ENCODE measurements at places on chromosomes 12 and 14.

- no peak for ATAC-seq
Observed at GRCh38 chr12:26378711-26379110, 183.3 kb downstream of the SSPN start.

DNA sequence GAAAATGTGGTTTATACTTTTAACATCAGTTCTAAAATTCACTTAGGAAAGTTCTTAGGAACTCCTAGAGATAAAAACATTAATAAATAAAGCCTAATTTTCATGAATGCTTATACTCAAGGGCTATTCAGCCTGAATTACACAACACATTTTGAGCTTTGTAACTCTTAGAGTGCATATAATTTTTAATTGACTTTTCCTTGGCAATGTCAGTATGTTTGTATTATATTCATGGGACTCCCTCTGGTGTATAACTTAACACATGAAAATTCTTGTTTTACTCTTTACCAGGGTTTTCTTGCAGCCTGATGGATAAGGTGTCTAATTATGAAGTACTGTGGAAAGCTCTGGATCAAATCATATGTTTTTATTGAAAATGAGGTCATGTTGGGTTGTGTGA is 150.6 kb upstream of the HMGA2 start:
- no peak for ATAC-seq

GRCh38 chr12:92650228-92650822 is 52.5 kb upstream of the PLEKHG7 start:
- ATAC-seq = no peak

GRCh38 chr12:21483531-21483930 is 17.9 kb downstream of the RECQL start:
- no peak for ATAC-seq

DNA sequence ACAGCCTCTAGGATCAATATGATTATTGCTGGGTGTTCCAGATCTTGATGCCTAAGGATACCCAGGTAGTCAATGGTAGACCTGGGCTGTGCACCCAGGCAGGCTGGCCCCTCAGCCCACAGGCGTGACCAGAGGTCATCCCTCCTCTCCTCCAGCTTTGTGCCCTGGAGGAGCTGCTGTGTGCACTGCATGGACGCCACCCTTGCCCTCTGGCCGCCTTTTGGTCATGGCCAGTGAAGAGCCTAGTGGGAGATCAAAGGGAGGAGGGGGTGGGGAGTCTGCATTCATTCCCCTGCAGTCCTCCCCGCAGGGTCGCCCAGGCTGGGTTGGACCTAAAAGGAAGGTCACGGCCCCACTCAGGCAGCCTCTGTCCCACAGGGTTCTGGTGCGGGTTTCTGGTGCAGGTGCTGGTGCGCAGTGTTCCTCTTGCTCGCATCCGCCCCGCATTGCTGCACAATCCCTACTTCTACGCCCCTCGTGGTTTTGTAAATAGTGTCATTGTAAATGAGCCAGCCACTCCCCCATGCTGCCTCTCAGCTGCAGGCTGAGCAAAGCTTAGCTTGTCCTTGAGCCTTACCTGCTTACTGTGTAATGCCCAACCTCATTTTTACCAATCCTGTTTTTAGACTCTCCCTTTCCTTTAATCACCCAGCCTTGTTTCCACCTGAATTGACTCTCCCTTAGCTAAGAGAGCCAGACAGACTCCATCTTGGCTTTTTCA is 55.3 kb downstream of the PSMA6 start:
- no peak for ATAC-seq

- ATAC-seq = no peak
Observed at GRCh38 chr12:131900397-131900796, 6.0 kb downstream of the ULK1 start.

- no peak for ATAC-seq
Observed at GRCh38 chr14:61569308-61569707, 126.0 kb upstream of the HIF1A start.

DNA sequence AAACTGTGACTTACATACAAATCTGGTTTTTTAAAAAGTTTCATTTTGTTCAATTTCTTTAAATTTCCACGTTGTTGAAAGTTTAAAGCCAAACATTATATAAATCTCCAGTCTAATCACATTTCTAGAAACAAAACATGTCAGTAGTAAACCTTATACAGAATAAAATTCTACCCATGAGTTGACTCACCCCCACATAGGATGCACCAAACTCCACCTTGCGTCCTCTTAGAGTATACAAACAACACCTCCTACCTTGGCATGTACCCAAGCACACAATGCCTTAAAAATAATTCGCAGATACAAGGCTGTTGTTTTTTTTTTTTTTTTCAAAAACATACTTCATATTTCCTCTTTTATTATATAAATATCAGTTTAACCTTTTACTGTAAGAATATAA is 3.3 kb downstream of the FBXL14 start:
- no peak for ATAC-seq

DNA sequence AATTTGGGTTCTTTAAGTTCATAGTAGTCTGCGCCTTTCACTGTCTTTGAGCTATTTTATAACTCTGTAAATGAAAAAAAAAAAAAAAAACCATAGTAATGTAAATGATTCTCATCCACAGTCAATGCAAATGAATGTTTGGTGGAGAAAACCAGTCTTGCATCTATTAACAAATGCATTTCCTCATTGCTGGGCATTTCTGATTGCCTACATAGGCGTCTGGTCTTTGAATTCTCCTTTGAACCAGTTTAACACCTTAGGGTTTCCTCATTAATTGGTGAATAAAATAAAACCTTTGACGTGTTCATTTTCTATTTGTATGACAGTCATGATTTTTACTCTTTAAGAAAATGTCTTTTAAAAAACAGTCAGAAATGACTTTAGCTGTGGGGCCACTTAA is 114.8 kb downstream of the C12orf75 start:
- ATAC-seq = no peak

GRCh38 chr12:47602325-47602724 is 103.5 kb downstream of the RPAP3 start:
- no peak for ATAC-seq

DNA sequence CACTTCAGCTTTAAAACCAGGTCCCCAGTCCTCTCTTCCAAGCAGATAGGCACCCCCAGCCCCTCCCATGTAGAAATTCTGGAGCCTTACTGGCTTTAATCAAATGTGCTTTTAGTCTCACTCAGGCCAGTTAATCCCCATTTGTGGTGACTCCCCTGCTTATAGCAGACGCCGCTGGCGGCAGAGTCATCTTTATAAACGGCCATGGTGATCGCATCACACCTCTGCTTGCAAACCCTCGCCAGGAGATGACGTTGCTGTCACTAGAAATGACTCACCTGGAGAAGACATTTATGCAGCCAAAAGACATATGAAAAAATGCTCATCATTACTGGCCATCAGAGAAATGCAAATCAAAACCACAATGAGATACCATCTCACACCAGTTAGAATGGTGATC is 369.3 kb downstream of the VRK1 start:
- ATAC-seq = peak; percentile 30

DNA sequence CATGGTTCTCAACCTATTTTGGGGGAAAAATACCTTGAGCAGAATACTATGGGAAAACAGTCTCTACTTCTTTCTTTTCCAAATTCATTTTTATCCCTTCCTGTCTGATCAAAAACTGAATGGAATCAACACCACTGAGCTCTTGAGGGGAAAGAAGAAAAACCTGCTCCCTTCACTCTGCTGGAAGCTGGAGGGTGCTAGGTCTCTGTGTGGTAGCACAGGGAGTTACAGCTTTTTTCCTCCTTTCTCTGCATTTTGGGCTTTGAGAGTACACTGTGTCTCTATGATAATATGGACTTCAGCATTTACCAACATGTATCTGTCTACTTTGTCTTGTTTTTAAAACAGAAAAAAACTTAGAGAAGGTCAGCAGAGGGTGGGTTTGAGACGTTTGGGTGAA is 417.2 kb upstream of the SYT1 start:
- no peak for ATAC-seq

DNA sequence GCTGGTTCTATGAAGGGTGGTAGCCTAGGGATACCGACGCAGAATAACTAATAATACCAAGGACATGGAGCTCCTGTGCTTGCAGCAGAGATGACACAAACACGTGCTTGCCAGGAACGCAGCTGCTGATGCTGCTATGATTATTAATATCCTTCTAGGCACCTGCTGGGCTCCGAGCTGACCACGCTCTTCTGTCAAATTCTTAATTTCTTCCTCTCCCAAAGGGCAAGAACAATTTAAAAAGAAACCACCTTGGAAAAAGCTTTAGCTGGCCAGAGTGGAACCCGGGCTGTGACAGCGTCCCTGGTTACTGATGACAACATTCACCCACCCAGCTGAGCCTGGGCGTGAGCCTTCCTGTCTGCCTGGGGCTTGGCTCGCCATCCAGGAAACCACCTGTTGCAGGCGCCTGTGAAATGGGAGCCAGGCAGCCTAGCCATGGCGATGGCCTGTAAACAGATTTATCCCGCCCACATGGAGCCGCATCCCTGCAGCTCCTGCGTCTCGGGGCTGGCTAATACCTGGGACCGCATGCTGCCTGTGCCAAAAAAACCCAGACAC is 28.8 kb downstream of the CLMN start:
- no peak for ATAC-seq

Measured in activated CD4-positive, CD25-positive, alpha-beta regulatory T cell treated with anti-CD3 and anti-CD28 coated beads, Interleukin-2, amount 50 U/mL, for 24 hours (primary cell).